IgD-negative memory B cell (primary cell): ENCODE measurements at places on chromosomes 13 and 19. TPM values are rescaled to one million over a fixed set of nuclear protein-coding genes. Genes with fewer than 3 reads are reported as not detected.

ZNF541 gene
- not detected for polyA plus RNA-seq

TJP3 gene
- 4.9 TPM for polyA plus RNA-seq

ZNF235 gene
- 3.1 TPM for polyA plus RNA-seq

SLC5A5 gene
- not detected for polyA plus RNA-seq
